ENCODE measurements at places on chromosomes 12 and 14. TPM values are rescaled to one million over a fixed set of nuclear protein-coding genes. Genes with fewer than 3 reads are reported as not detected.

Gene CCND2
- total RNA-seq, result 549 TPM

Gene ERP27
- total RNA-seq, result 2.3 TPM

Gene DHH
- not detected for total RNA-seq

Gene CRACR2A
- total RNA-seq, result 28.0 TPM

Gene PLD4
- total RNA-seq, result 0.10 TPM

Gene TAS2R9
- total RNA-seq, result not detected

Gene ALDH1L2
- 1.1 TPM for total RNA-seq

Gene MANSC1
- 1.4 TPM for total RNA-seq

Gene MAP3K9
- 3.5 TPM for total RNA-seq

Gene POTEG
- not detected for total RNA-seq

Gene ADGRD1
- total RNA-seq, result 0.59 TPM

Gene GPRC5A
- not detected for total RNA-seq

Gene NFE2
- total RNA-seq, result not detected

Gene TAS2R7
- total RNA-seq, result not detected

Gene IKZF4
- total RNA-seq, result 31.9 TPM

Gene PCED1B
- 55.5 TPM for total RNA-seq

Gene JPH4
- total RNA-seq, result not detected

Gene COX8C
- not detected for total RNA-seq

Gene CMKLR1
- total RNA-seq, result not detected

Gene BCL2L14
- 10.4 TPM for total RNA-seq

Gene LRRK2
- total RNA-seq, result not detected

Gene DTX3
- total RNA-seq, result 16.8 TPM
